H1 (cell line): ENCODE measurements at places on chromosomes 3 and 15.

GRCh38 chr3:127674101-127674721 is 1.5 kb downstream of the ABTB1 start:
- DNase-seq: no peak

DNA sequence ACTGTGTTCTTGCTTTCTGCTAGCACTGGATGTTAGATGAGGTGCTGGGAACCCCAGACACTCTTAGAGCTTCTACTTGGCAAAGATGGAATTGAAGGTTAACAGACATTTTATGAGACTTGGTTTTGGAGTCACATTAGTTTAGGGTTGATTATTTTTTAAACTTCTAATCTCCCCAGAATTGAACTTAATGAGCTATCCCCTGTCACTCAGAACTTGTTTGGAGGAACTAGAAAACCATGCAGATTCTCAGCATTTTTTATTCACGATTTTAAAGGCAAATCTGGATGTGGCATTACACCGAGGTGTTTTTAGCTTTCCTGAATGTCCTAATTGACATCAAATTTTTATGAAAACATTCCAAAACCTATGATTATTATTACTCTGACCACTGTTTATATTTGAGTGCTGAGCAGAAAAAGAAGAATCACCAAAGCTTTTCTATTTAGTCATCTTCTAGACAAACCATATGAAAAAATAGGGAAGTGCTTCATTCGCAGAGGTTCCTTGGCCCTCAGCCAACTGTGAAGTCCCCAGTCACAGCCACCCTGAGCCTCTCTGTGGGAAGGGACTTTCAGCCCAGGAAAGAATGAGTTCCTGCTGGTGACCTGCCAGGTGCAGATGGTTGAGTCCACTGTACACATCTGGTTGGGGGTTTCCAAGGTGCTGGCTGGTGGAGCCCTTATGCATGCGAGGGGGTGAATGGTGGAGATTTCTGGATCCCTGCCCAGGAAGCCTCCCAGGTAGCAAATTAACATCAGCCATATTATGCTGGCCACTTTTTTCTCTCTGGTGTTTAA is 196.0 kb upstream of the TOPAZ1 start:
- no peak for DNase-seq

GRCh38 chr15:72358650-72359171 is 17.1 kb downstream of the HEXA start:
- no peak for DNase-seq

DNA sequence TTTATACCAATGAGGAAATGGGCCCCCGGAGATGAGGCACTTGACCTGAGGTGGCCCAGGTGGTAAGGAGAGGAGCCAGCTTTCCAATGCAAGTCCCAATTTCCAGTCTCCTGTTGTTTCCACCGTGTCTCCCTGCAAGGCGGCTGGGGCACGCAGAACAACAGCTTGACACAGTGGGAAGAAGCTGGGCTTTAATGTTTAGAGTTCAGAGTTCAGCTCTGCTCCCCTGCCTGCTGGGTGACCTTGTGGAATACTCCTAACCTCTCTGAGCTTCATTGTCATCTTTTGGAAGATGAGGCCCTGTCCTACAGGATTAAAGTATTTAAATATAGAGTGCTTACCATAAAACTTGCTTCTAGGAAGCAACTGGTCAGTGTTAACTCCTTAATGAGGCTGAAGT is 80.3 kb downstream of the SMAD3 start:
- DNase-seq: no peak

DNA sequence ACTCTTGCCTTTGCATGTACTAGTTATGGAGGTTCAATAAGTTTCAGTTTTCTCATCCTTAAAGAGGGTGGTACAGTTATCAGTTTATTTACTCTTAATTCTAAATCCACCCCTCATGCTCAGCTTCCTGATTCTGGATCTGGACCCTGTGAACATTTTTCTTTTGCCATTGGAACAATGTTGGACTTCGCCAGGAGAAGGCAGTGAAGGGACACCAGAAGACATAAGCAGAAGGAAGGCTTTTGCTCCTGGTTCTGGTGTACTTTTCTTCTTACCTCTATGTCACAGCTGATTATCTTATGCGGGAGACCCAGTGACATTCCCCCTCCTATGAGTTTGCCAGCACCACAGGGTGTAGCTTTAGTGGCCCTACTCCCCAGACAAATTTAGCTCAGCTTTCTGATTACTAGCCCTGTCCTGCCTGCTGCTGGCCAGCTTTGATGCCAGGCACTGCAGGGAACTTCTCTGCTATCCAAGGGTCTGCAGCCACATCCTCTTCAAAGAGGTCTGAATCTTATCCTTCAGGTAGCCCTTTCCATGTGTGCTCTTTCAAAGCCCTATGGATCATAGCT is 466.3 kb upstream of the EPHA3 start:
- no peak for DNase-seq

DNA sequence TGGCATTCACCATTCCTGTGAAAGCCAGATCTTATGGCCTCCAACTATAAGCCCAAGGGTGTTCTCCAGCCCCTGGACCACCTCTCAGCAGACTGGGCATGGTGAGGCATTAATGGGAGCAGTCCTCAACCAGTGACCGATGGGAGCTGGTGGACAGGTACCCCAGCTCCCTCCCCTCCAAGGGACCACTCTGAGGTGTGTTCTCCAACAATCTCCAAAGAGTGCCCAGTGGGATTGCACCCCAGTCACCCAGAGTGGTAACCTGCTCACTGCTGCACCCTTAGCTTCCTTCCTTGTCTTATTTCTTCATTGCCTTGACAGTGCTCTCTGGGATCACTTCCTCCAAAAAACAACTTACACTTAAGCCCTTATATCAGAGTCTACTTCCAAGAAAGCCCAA is 8.2 kb upstream of the ITGA11 start:
- no peak for DNase-seq

DNA sequence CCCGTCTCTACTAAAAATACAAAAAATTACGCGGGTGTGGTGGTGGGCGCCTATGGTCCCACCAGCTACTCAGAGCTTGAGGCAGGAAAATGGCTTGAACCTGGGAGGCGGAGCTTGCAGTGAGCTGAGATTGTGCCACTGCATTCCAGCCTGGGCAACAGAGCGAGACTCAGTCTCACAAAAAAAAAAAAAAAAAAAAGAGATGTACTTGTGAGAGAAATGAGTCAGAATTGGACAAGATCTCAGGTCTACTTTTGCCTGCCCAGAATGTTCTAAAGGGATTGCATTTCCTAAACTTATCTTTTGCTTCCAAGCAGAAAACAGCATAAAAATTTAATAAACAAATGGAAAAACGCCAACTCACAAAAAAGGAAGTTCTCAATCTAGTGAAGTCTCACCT is 167.5 kb downstream of the NR2F2 start:
- DNase-seq: no peak

DNA sequence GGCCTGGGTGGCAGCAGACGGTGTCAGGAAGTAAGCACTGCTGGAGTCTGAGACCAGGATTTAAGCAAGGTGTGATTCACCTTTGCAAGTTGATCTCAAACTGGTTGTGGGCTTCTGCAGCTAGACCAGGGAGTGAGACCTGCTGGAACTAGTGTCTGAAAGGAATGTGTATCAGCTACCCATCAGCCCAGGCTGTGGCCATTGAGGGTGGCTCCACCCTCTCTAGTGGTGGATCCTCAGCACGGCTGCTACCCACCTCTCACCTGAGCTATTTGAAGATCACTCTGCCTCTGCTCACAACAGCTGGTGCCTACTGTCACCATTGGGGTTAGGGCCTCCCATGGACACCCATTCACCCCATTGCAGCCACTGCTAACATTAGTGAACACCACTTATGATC is 140.3 kb upstream of the DCBLD2 start:
- DNase-seq: no peak

DNA sequence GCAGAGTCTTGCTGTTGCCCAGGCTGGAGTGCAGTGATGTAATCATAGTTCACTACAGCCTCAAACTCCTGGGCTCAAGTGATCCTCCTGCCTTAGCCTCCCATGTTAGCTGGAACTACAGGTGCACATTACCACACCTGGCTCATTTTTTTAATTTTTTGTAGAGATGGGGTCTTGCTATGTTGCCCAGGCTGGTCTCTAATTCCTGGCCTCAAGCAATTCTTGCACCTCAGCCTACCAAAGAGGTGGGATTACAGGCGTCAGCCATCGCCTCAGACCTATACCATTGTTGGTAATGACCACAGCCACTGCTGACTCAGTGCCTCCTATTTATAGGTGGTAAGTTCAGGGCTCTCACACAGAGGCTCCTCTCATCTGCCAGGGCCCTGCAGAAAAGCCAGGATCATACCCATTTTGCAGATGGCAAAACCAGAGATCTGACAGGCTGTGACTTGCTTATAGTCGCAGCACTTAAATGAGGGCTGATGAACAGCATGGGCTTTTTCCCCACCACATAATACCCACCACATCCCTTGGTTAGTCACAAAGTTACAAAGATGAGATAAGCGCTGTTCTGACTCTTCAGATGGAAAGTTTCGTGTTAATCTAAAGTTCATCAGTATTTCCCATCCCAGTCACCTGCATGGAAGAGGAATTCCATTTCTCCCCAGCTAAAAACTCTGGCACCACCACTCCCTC is 21.8 kb upstream of the SPATA12 start:
- DNase-seq: no peak

DNA sequence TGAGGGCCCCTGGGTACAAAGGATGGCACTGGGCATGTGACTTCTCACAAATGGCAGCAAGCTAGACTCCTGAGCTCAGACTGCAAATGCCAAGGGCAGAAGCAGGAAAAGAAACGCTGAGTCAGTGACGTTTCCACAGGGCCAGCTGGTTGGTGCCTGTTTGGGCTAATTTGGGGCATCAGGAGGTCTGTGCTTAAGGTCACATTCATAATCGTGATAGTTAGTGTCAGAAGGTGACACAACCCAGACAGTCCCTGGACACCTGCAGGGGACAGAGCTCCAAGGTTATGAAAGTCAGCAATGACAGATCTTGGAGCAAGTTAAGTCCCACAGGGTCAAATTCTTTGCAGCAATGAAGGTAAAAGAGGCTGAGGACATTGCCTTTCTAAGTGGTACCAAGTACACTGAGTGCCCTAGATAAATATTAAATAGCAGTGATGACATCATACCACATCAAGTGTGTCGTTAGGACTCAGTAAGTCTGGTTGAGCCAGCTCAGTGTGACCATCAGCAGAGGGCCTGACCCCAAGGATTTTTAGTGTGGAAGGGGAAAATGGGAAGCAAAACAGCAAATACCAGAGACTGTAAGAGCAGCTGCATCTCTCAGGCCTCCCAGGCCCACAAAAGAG is 556.9 kb upstream of the CFAP20DC start:
- DNase-seq: no peak

- DNase-seq: no peak
Measured at GRCh38 chr15:90836296-90836871, 32.0 kb upstream of the FURIN start.

DNA sequence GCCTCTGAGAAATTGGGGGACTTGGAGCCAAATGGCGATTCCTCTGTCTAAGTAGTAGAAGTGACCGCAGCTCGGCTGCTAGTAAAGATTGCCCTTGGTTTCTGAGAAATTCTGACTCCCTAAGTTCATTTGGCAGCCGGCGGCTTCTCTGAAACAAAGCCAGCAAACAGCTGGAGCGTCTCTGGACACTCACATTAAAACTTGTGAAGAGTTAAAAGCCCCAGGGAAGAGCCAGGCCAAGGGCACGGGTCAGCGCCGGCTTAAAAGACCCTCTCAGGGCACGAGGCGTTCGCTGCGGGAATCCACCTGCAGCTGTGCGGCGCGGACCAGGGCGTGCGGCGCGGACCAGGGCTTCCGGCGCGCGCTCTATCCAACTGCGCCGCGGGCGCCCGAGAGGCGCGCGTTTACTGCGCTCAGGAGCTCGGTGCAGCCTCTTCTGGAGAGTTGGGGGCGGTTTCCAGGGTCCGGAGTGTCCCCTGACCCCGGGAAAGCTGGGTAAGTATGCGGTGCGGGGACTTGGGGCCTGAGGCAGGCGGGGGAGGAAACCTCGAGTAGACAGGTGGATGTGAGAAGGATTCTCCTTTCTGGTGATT is at the start of gene COL6A5:
TSS of gene COL6A5 (plus strand) at position 186 of the 593 bp plus-strand sequence. CDS start 27,967 bp downstream, outside the sequence.
- DNase-seq: peak; percentile 2

GRCh38 chr3:31232055-31233025 is 300.4 kb upstream of the STT3B start:
- DNase-seq: no peak

DNA sequence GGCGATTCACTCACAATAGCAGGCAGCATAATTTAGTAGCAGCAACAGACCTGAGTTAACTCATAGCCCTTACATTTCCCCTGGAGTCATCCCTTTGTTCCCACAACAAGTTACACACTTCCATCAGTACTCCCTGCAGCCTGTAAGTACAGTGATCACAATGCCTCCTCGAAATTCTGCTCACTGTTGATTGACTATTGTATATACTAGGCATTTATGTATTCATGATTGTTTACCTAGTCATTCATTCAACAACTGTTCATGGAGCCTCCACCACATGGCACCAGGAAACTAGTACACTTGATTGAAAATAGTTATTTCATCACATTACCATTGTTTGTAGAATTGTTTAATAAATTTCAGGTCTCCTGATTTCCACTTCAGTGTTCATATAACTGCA is 71.4 kb upstream of the P3H2 start:
- no peak for DNase-seq

GRCh38 chr3:127170814-127171213 is 22.1 kb upstream of the PRR23E start:
- DNase-seq: peak; percentile 38

DNA sequence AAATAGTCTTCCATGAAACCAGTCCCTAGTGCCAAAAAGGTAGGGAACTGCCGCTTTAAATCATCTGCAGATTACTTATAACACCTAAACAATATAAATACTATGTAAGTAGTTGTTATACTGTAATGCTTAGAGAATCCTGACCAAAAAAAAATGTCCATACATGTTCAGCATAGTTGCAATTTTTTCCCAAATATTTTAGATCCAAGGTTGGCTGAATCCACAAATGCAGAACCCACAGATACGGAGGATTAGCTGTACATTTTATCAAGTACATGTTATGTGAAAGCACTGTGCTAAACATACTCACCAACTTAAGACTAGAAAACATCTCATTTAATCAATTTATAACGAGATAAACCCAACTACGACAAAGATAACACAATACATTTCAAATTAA is 9.3 kb downstream of the MSL2 start:
- no peak for DNase-seq

DNA sequence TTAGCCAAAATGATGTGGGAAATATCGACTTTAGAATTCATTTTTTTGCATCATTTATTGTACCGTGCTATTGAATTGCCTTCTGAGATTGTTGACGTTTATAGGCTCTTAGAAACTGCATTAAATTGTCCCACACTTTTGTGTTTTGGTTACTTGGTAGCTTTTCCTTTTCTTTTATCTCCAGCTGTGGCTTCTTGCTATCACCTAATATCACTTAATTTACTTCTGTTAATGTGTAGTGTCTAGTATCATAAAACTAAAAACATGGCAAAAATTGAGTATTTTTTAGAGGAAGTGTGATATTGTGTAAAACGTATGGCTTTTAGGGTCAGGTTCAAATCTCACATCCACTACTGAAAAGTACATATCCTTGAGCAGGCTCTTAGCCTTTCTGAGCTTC is 11.2 kb downstream of the TMOD3 start:
- DNase-seq: no peak

GRCh38 chr3:143526011-143526545 is 322.2 kb downstream of the SLC9A9 start:
- no peak for DNase-seq
